IMR-90 (cell line): ENCODE measurements at places on chromosomes 11 and 22.

DNA sequence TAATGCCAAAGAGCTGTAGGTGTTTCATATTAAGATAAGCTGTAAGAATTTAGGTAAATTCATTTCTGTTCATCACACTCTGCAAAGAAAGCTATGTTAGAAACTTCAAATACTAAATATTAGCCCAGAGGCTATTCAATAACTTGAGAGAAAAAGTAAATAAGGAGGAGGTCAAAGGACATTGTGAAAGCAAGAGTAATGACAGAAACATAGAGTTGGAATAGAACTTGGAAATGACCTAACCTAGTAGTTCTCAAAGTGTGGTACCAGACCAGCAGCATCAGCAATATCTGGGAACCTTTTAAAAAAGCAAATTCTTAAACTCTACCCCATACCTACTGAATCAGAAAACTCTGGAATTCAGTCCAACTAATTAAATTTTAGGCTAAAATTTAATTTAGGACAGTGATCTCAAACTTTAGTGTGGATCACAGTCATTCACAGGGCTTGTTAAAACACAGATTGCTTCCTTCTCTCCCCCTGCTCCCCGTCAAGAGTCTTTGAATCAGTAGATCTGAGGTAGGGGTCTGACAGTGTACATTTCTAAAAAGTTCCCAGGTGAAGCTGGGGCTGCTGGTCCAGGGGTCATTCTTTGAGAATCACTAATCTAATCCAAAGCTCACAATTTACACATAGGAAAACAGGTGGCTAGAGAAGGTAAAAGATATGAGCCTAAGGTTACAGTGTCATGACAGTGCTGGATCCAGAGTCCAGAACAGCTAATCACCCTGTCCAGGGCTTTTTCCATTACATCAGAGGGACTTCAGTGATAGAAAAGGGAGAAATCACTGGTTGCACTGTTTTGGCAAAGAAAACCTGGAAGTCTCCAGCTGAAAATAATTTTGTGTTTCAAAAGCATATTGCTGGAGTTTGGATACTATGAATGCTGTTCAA, 241.1 kb downstream of the SOX6 start:
- peaks cover 5% of the 10 kb centered on the region; the same call in 1 of the 2 replicates for H3K4me1 ChIP-seq
- no peaks in the 10 kb centered on the region for H3K36me3 ChIP-seq
- H3K4me3 ChIP-seq, result no peak overlapping the region
- DNase-seq, result no peak
- H3K27me3 ChIP-seq, result no peaks in the 10 kb centered on the region

GRCh38 chr22:47057916-47058585, 295.6 kb downstream of the TBC1D22A start:
- no peaks in the 10 kb centered on the region for H3K27me3 ChIP-seq
- no peak overlapping the region for H3K27ac ChIP-seq
- peaks cover 4% of the 10 kb centered on the region for H3K4me1 ChIP-seq
- no peak for DNase-seq

DNA sequence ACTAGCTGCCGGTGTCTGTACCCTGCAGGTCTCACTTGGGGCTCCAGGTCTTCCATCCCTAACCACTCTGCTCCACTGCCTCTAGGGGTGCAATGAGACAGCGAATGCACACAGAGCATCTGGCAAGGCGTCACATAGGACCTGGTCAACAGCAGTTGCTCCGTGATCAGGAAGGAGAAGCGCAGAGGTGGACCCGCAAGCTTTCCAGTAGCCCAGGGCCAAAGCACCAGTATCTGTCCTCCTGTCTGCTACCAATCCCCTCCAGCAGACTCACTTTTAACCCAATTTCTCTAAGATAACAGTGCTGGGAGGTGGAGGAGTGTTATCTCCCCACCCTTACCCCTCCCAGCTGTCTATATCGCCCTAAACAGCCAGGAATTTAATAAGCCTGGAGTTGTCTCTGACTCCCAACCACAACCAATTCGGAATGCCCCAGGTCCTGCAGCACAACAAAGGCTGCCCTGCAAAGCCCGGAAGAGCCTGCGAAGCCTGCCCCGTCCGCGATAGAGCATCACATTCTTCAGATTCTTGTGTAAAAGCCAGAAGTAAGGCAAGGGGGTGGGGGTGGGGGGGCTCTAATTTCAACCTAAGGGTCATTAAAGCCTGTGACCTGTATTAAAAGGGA, 19.3 kb downstream of the MYH9 start:
- no peak overlapping the region for H3K4me3 ChIP-seq
- H3K4me1 ChIP-seq, result peaks cover 72% of the 10 kb centered on the region
- peak overlapping the region; percentile 93 for H3K27ac ChIP-seq
- H3K27me3 ChIP-seq, result no peaks in the 10 kb centered on the region

- no peak overlapping the region for H3K27ac ChIP-seq
- H3K36me3 ChIP-seq, result no peaks in the 10 kb centered on the region
- H3K27me3 ChIP-seq, result no peaks in the 10 kb centered on the region
- DNase-seq, result no peak
- no peaks in the 10 kb centered on the region for H3K4me1 ChIP-seq
Observed at GRCh38 chr11:38680166-38680565, 2082.1 kb upstream of the RAG2 start.

- no peak overlapping the region for H3K4me3 ChIP-seq
- H3K4me1 ChIP-seq, result peaks cover 2% of the 10 kb centered on the region
- no peak overlapping the region for H3K27ac ChIP-seq
- no peak for DNase-seq
Observed at GRCh38 chr11:103902994-103903393, 133.4 kb upstream of the DDI1 start.

DNA sequence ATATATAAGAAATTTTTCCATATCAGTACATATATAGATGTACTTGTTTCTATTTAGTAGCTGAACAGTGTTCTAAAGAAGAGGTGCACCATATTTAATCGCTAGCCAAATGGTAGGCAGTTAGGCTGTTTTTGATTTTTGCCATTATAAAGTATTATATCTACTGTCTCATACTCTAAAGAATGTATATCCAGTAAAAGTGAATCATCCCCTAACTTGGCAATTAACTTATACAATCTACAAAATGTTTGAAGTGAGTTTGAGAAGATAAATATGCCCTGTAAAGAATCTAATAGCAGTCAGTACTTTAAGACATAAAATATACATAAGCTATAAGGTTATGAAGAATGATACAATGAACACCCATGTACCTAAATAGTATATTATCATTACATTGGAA, 291.5 kb downstream of the SWAP70 start:
- no peak overlapping the region for H3K4me3 ChIP-seq
- DNase-seq, result peak; percentile 61
- no peak overlapping the region for H3K27ac ChIP-seq
- peaks cover 16% of the 10 kb centered on the region for H3K36me3 ChIP-seq
- H3K4me1 ChIP-seq, result peaks cover 11% of the 10 kb centered on the region; the same call in 1 of the 2 replicates

- no peak for DNase-seq
- H3K36me3 ChIP-seq, result peaks cover 36% of the 10 kb centered on the region
- no peak overlapping the region for H3K4me3 ChIP-seq
- no peaks in the 10 kb centered on the region for H3K27me3 ChIP-seq
- H3K27ac ChIP-seq, result no peak overlapping the region
- H3K4me1 ChIP-seq, result no peaks in the 10 kb centered on the region
Observed at GRCh38 chr22:41504397-41504796, 35.5 kb downstream of the ACO2 start.

DNA sequence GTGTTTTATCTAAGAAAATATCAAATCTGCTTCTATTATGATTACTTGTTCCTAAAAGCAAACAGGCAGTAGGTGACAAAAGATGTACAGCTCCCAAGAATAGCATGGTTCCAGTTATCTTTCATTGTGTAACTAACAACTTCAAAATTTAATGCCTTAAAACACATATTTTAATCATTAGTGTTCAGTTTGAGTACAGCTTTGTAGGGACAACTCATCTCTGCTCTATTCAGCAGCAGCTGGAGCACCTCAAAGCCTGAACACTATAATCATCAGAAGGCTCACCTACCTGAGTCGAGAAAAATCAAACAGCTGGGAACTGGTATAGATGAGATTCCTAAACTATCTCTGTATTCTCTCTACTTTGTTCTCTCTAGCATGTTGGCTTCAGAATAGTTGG, 24.3 kb upstream of the OR5B12 start:
- no peak overlapping the region for H3K27ac ChIP-seq
- no peaks in the 10 kb centered on the region for H3K36me3 ChIP-seq
- DNase-seq, result peak; percentile 20
- peaks cover 2% of the 10 kb centered on the region; the same call in 1 of the 2 replicates for H3K4me1 ChIP-seq
- H3K4me3 ChIP-seq, result no peak overlapping the region

GRCh38 chr11:95346265-95346664, 115.3 kb upstream of the SESN3 start:
- H3K36me3 ChIP-seq, result no peaks in the 10 kb centered on the region
- no peaks in the 10 kb centered on the region; the same call in 1 of the 2 replicates for H3K27me3 ChIP-seq
- H3K27ac ChIP-seq, result no peak overlapping the region
- no peak overlapping the region for H3K4me3 ChIP-seq
- no peaks in the 10 kb centered on the region for H3K4me1 ChIP-seq

- H3K27me3 ChIP-seq, result peaks cover 35% of the 10 kb centered on the region
- no peak for DNase-seq
- no peak overlapping the region for H3K4me3 ChIP-seq
- H3K36me3 ChIP-seq, result no peaks in the 10 kb centered on the region
- H3K4me1 ChIP-seq, result no peaks in the 10 kb centered on the region
- no peak overlapping the region for H3K27ac ChIP-seq
Observed at GRCh38 chr11:128614026-128614425, 26.7 kb upstream of the ETS1 start.
